ENCODE measurements at places on chromosomes 3 and 15.

DNA sequence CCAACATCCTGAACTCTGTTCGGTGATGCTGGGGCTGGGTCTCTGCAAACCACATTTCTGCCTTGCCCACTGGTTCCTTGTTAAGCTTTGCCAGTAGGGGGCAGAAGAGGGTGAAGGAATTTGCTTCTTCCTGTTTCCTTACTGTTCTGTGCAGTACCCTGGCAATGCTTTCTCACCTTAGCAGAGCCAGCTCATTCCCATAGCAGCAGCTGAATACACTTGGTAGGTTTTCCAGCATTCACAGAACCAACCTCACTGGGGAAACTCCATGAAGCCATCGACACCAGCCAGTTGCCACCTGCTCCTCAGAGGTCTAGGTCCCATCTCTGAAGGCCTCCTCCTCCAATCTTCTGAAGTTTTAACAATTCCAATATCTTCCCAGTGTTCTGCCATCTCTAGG, 308.4 kb downstream of the PDCD6IP start:
- no peak for DNase-seq

- no peak for DNase-seq
Measured at GRCh38 chr3:12954891-12955650, 113.7 kb upstream of the RPL32 start.

DNA sequence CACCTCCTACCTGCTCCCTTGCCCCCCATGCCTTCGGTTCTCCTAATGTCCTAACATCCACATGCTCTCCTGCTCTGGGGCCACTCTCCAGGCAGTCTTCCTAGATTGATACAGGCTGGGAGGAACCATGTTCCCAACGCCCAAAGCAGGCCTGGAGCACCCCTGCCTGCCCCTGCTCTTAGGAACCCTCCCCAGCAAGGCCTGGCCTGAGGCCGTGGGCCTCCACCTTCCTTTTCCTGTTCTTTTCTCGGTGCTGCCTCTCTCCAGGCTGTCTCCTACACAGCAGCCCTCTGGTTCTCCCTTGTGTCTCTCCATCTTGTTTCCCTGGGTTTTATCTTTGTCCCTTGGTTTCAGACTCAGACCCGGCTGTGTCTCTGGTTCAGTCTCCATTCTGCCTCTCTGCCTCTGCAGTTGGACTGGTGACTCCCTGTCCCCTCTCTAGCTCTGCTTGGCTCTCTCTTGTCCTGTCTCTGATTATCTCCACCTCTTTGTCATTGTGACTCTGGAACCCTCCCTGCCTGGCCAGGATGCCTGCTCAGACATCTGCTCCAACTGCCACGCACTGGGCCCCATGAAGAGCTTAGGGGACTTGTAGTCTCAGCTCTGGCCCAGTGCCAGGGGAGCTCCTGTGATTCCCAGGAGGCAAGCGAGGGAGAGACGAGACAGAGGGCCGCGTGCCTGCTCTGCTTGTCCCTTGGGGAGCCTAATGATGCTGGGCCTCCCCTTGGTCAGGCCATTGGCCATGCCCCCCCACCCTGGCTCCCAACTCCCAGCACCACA, 26.0 kb upstream of the RPL29 start:
- no peak for DNase-seq

GRCh38 chr3:188207941-188208515, 54.1 kb downstream of the LPP start:
- no peak for DNase-seq

- no peak for DNase-seq
Measured at GRCh38 chr3:8603115-8603710, 41.4 kb downstream of the SSUH2 start.

DNA sequence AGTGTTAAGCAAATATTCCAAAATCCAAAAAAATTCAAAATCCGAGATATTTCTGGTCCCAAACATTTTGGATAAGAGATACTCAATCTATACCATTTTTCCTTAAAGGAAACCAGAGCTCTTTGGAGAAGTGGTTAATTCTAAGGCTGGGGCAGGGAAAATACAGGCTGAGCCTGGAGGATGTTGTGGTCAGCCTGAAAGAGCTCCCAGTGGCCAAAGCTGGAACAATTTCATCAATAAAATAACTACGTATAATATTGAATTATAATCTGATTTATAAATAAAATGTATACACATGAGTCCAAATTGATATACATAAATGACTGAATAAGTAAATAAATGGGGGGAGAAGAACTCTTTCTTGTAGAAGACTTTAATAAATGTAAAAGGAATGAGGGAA, 24.6 kb downstream of the PPARG start:
- no peak for DNase-seq

GRCh38 chr15:92049290-92049989, 195.9 kb downstream of the SLCO3A1 start:
- no peak for DNase-seq

DNA sequence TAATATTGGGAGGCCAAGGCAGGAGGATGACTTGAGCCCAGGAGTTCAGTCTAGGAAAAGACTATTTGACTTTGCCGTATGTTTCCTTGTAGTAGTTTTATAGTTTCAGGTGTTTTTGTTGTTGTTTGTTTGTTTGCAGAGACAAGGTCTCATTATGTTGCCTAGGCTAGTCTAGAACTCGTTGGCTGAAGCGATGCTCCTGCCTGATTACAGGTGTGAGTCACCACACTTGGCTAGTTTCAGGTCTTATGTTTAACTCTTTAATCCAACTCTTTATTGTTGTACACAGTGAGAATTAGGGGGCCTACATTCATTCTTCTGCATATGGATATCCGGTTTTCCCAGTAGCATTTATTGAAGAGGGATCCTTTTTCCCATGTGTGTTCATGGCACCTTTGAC, 32.0 kb downstream of the FAIM start:
- no peak for DNase-seq

DNA sequence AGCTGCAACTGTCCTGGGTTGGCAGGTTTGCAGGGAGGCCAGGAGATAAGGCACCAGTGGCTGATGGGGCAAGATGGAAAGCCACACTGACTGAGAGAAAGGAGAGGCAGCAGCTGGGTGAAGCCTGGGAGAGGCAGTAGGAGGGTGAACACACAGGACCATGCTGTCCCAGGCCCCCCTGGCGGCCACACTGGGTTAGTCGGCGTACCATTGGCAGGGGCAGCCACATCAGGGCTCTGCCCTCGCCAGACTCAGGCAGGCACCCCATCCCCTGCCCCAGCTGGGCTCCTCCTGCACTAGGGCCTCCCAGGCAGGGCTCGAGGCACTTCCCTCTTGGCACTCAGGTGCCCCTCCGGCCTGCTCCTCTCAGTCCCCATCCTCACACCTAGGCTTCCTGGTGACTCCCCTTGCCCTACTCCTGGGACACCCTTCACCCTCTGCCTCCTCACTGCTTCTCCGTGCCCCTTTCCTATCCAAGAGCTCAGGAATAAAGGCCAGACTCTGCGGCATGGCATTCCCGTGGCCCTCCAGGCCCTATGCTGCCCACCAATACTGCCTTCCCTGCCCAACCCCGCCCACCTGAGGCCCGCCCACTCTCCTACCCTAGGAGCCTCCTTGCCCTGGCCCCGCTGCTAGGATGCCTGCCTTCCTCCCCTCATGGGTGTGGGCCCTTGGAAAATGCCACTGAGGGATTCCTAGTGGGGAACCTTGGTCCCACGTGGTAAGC, 28.7 kb upstream of the DUSP7 start:
- DNase-seq = no peak

DNA sequence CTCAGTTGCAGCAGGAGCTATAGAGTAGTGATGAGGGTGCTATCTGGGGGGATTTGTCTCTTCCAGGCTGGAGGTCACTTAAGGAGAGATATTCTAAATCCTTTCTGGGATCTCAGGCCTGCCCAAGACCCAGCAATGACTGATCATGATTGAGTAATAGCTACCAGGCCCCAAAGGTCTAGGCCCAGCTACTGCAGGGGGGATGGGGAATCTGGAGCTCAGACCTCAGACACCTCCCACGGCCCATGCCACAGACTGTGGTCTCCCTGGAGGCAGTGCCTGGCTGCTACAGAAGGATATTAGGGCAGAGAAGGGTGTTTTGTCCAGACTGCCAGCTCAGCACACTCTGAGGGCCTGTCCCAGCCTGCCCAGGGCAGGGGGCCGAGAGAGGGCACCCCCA, 6.9 kb downstream of the SLC38A3 start:
- DNase-seq = no peak

GRCh38 chr3:197333901-197334639, 35.7 kb upstream of the DLG1 start:
- no peak for DNase-seq

- DNase-seq = no peak
Measured at GRCh38 chr3:158381262-158381868, 189.6 kb upstream of the MLF1 start.

- no peak for DNase-seq
Measured at GRCh38 chr3:189260556-189261493, 89.1 kb downstream of the TPRG1 start.

DNA sequence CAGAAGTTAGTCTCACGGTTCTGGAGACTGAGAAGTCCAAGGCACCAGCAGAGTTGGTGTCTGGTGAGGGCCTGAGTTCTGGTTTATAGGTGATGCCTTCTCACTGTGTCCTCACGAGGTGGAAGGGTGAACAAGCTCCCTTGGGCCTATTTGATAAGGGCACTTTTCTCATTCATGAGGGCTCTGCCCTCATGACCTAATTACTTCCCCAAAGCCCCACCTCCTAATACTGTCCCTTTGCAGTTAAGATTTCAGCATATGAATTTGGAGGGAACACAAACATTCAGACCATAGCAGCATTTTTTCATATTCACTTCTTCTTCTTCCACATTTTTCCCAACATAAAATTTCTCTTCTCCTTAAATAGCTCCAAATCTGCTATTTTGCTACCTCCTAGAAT, 41.5 kb downstream of the TMEM41A start:
- DNase-seq = no peak

- DNase-seq = no peak
Measured at GRCh38 chr3:54122324-54123002, at the start of gene CACNA2D3. Gene CACNA2D3, plus strand, starts transcription at chr3:54122552.

DNA sequence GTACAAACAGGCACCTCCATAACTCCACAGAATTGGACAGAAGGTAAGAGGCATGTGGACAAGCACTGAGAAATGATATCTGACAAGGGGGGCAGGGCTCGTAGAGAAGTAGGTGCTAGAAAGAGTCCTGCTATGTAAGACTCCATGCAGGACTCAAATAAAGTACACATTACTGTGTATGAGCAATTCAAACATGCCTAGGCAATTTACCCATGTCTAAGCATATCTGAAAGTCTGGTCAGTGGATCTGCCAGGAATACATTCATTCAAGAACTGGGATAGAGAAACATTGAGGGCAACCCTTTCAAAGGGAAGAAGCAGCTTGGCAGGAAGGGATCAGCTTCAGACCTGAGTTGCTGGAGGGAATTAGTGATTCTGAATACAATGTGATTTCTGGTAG, 174.1 kb upstream of the MCTP2 start:
- no peak for DNase-seq

- DNase-seq = no peak
Measured at GRCh38 chr15:64969401-64969800, 20.3 kb downstream of the SPG21 start.

DNA sequence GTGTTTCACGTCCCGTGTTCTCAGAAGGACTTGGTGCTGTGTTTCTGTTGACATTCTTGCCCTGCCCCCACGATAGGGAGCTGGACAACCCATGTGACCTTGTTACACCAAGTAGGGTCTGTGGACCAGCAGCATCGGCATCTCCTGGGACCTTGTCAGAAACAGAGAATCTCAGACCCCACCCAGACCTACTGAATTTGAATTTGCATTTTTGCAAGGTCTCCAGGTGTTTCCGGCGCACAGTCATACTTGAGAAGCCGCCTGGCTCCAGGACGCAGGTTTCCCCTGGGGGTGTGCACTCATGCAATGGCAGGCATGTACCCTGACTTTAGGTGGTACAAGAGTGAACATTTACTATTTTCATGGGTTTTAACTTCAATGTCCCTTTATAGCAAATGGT, 117.9 kb downstream of the TLE3 start:
- DNase-seq = no peak

DNA sequence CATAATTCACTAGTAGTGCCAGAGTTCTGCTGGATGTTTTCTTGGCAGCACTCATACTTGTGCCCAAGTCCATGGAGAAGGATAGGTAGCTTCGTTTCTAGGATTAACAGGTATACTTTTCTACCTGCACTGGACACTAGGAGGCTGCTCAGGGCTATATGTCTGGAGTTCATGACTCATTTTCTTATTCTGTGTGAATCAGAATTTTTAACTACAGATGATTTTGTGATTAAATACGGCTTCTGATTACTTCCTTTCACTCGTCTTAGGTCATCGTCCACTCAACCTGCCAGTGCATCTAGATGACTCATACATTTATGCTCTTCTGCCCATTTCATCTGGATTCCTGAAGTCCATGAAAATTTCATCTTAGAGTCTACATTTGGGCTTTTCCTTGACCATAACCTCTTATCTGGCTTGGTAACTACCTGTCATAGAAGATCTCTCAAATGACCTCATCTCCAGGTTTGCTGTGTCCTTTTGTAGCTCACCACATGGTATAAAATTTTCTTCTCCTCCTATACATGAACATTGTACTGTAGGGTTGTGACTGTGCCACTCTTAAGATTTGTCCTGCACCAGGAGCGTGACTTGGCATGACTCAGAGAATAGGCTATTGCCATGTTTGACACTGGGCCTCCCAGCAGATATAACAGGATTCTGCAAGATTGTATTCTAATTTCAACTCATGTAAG, 66.7 kb upstream of the GCSAM start:
- DNase-seq = no peak

GRCh38 chr3:61248496-61248895, 2.8 kb downstream of the FHIT start:
- DNase-seq = no peak

DNA sequence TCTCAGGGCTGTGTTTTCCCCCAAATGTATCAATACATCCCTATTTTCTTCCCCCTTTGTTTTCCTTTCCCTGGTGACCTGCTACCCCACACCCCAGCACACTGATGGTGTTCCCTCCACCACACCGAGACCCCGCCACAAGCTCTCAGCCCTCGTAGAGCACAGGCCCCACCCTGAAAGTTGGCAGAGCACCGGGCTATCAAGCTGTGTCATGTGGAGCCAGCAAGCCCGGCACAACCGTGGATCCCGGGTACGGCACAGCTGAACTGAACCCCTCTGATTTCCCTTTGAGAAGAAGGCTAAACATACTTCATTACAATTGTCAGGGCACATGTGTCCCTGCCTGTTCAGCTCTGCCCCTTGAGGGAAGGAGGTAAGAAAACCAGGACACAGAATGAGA, 69.9 kb downstream of the LRIG1 start:
- DNase-seq = no peak

- no peak for DNase-seq
Measured at GRCh38 chr3:103847081-103848062, 1412.6 kb downstream of the ZPLD1 start.
